ENCODE measurements at places on chromosomes 7 and 10. TPM values are rescaled to one million over a fixed set of nuclear protein-coding genes. Genes with fewer than 3 reads are reported as not detected.

GRCh38 chr10:86851328-86852207 lies 95.1 kb downstream of the BMPR1A start:
- no peak for DNase-seq

GRCh38 chr7:92961961-92962360 lies 125.6 kb upstream of the CDK6 start:
- no peak for DNase-seq

- DNase-seq, result no peak
Observed at GRCh38 chr10:102935939-102936605, 18.0 kb downstream of the CNNM2 start.

- DNase-seq, result no peak
Observed at GRCh38 chr10:126564326-126564888, 106.1 kb downstream of the C10orf90 start.

MYOZ1 gene
- total RNA-seq, result not detected

Measured in activated naive CD8-positive, alpha-beta T cell treated with anti-CD3 and anti-CD28 coated beads for 36 hours (primary cell).